ENCODE measurements at places on chromosomes 7 and 10.

DNA sequence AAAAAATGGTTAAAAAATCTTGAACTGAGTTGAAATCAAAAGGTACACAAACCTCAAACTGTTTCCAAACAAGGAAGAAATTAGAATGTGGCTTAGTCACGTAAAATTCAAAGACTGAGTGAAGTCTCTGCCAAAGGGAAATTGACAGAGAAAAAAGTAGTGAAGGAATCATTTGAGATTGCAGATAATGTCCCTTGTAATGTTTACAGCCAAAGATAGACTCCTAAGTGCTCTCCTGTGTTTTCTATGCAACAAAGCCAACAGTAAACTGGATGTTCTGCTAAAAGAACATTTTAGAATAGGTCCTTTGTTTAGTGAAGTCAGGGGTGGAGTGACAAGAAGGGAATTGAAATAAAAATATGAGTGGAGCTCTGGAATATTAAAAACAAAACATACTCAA, 117.9 kb downstream of the ITGA8 start:
- DNase-seq: no peak

DNA sequence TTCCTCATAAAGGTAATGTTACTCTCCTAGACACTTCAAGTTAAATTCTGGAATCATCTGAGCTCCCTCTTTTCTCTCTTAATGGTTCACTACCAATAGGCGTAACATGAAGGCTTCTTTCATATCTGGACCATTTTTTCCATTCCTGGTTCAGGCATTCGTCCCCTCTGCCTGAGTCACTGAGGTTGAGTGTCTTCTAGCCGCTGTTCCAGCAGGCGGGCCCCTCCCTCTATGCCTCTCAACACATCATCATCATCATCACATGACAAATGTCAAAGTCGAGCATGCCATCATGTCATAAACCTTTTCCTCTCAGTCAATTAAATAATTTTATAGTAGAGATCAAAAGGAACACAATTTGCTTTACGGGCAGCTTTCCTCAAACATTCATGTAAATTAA, 168.9 kb upstream of the ASAH2 start:
- peak; percentile 71 for DNase-seq

DNA sequence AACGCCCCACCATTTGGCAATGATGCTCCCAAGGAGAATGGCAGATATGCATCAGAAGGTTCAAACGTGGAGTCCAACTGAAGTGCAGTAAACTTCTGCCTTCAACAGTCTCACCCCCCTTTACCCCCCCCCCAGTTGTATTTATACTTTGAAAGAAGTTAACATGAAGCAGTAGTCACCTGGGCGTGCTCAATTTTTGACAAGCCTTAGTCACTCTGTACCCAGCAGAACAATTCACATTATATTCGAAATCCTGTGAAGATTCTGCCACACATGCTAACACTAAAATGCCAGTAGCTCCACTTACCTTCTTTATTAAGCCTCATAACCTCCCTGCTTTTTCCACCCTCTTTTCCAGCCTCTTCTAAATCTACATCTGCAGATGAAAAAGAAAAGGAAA, 894 bp downstream of the ATXN7L1 start:
- DNase-seq: peak; percentile 29

DNA sequence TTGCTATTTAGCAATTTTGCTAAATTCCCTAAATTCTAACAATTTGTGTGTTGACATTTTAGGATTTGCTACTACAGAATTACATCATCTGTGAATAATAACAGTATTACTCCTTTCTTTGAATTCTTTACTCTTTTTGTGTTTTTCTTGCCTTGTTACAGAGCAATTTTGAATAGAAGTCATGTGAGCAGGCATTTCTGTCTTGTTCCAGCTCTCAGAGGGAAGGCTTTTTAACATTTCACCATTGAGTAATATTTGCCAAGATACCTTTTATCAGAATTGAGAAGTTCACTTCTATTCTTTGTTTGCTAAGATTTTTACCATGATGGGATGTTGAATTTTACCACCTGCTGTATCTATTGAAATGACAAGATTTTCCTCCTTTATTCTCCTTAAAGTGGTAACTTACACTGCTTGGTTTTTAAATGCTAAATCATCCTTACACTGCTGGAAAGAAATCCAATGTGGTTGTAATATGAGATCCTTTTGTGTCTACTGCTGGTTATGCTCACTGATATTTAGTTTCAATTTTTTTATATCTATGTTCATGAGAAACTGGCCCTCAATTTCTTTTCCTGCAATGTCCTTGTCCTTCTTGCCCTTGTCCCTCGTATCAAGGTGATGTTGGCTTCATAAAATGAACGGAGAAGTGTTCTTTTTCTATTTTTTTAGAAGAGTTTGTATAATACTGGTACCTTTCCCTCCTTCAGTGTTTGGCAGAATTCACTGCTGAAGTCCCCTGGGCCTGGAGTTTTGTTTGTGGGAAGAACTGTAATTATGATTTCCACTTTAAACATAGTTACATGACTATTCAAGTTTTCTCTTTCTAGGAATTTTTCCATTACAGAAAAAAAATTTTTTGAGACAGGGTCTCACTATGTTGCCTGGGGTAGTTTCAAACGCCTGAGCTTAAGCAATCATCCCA, 50.3 kb upstream of the ATP6V0A4 start:
- DNase-seq: no peak

- no peak for DNase-seq
These were observed 12.9 kb downstream of the INPP5A start for GRCh38 chr10:132550366-132551092.

DNA sequence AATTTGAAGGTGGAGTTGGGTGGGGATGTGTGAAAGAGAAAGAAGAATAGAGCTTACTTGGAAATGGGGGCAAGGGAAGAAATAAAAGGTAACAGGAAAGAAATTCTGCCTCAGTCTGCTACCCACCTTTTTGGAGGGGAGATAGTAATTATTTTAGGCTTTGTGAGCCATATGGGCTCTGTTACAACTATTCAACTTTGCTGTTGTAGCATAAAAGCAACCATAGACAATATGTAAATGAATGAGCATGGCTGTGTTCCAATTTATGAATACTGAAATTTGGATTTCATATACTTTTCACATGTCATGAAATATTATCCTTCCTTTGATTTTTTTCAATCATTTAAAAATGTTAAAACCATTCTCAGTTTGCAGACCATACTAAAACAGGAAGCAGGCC, 176.9 kb downstream of the HPSE2 start:
- no peak for DNase-seq

DNA sequence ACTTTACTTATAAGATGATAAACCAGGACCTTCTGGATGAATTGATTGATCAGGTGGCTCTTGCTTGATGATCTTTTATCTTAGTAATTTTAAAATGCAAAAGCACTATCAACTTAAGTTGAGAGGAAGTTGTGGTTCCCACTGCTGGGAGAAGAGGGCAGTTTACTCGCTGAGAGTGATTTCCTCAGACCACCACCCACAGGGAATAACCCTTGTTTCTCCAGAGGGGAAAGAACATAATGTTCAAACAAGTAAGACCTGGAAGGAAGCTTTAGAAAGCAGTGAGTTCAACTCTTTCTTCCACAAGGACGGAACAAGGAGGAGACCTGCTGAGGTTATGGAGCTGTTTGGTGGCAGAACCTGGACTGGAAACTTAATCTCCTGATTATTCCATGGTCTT, 138.7 kb downstream of the FAM204A start:
- no peak for DNase-seq

DNA sequence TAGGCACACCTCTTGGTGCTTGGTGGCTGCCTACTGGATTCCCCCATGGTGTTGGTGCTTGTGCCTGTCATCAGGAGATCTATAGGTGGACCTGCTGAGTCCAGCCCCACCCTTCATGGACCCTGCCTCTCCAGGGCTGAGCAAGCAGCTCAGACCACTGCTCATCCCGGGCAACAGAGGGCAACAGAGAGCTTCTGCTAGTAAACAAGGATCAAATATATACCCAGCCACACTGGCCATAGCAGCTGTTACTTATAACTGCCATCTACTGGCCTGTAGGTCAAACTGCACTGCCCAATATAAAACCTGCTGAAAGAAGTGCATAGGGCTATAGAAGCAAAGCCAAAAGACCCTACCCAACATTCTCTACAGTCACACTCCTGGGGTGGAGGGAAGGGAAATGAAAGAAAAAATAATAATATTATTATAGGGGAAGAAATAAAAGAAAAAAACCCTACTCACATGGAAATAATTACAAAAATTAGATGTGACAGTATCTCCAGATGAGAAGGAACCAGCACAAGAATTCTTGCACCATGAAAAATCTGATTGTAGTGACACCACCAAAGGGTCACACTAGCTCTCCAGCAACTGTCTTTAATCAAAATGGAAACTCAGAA, 54.9 kb upstream of the ZNF800 start:
- DNase-seq: peak; percentile 85

DNA sequence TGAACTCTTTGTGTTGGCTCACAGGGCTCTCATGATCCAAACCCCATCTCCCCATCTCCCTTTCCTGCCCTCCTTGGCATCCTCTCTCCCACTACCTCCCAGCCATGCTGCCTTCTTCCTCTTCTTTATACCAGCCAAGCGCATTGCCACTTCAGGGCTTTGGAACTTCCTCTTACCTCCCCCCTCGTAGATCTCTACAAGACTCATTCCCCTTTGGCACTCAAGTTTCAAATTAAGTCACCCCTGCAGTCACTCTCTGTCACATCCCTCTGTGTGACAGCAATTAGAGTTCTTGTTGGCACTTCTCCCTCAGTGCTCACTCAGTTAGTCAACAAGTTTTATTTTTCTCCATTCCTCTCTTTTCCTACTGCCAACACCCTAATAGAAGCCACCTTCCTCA, 20.8 kb upstream of the NRP1 start:
- DNase-seq: no peak

- DNase-seq: no peak
These were observed 12.8 kb upstream of the SMKR1 start for GRCh38 chr7:129489491-129489890.

DNA sequence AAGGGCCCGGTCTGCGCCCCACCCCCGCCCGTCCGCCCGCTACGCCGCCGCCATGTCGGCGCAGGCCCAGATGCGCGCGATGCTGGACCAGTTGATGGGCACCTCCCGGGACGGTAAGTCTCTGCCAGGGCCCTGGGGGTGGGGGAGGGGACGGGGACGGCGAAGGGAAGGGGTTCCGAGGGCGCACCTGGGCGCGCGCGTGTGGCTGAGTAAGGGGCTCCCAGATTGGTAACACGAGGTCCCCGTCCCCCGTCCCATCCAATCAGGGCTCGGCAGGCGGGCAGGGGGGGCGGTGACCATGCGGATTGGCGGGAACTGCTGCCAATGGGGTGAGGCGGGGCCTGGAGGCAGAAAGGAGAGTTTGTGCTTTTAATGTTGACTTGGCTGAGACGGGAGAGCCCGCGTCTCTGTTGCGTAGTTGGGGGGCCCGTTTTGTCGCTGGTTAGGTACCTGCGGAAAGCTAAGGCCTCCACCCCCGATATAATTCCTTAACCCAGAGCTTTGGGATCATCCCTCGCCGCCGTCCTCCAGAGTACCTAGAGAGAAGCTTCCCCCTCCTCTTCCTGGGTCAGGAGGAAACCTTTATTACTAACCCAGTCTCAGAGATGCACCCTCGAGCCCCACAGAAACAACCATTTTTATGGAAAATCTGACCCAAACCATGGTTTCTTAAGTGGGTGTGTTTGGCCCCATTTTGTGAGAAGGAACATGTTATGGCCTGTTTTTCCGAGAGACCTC, 685 bp downstream of the LUC7L2 start:
- peak; percentile 100 for DNase-seq

GRCh38 chr7:5170251-5170650, 19.8 kb upstream of the WIPI2 start:
- DNase-seq: no peak

DNA sequence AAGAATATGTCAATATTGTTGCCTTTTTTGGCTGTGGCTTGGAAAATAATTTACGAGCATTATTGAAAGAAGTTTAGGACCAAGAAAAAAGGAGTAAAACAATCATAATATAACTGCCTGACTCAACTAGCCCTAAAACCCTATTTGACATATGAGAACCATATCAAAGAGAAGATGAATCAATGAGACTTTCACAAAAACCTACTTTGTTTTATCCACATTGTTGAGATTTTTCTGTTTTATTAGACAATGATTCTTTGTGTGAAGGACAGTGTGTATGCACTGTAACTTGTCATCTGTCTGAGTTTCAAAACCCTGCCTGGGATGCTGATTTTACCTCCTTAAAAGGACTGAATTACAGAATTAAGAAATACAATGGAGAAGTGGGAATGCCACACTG, 19.0 kb downstream of the SOSTDC1 start:
- no peak for DNase-seq

DNA sequence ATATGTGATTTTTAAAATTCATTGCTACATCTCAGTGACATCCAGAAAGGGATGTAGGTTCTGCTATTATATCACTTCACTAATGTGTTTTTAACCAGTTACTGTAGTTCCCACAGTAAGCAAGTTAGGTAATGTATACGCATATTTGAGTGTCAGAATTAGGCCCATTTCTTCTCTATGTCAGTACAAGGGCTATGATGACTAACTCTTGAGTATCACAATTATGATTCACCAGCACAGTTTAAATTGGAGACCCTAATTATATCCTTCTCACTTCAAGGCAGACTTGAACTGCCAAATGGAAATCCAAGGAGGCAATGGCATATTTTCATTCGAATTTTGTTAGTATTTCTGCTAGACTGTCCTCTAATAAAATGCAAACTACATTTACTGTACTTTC, 23.6 kb downstream of the BZW2 start:
- no peak for DNase-seq

- no peak for DNase-seq
These were observed 335.9 kb downstream of the XPNPEP1 start for GRCh38 chr10:109587366-109587765.

- DNase-seq: no peak
These were observed 20.7 kb upstream of the OTUD1 start for GRCh38 chr10:23418051-23418681.

DNA sequence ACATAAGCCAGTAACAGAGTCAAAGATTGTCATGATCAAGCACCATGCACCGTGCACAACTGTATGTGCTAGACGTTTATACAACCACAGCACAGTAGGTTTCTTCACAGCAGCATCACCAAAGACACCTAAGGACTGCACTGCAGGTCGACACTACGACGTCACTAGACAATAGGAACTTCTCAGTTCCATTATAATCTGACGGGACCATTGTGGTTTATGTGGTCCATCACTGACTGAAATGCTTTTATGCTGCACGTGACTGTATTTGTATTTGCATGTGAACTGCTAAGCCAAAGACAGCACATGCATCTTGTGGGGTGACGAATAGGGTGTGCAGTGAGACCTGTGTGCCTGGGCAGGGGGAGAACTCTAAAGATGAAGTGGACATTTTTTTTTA, 164.9 kb downstream of the PARD3 start:
- DNase-seq: no peak

DNA sequence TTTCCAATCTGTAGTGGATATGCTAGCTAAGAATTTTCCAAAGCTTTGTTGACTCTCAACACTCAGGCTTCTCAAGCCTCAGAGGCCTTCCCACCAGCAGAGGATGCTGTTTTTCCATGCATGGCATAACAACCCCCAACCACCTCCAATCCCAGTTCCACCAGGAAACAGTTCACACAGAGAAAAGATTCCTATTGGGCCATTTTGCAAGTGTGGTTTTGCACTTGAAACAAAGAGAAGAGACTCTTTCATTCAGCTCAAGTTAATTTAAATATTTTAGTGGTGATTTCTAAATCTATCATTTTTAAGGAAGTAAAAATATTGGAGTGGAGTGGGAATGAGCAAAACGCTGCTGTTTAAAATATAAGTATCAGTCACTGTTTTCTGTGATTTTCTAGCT, 105.6 kb upstream of the COL1A2 start:
- peak; percentile 60 for DNase-seq

GRCh38 chr10:113743594-113743993, 7.9 kb upstream of the PLEKHS1 start:
- DNase-seq: no peak
